HuH-7 (cell line): ENCODE measurements at places on chromosomes 6 and 20.

DNA sequence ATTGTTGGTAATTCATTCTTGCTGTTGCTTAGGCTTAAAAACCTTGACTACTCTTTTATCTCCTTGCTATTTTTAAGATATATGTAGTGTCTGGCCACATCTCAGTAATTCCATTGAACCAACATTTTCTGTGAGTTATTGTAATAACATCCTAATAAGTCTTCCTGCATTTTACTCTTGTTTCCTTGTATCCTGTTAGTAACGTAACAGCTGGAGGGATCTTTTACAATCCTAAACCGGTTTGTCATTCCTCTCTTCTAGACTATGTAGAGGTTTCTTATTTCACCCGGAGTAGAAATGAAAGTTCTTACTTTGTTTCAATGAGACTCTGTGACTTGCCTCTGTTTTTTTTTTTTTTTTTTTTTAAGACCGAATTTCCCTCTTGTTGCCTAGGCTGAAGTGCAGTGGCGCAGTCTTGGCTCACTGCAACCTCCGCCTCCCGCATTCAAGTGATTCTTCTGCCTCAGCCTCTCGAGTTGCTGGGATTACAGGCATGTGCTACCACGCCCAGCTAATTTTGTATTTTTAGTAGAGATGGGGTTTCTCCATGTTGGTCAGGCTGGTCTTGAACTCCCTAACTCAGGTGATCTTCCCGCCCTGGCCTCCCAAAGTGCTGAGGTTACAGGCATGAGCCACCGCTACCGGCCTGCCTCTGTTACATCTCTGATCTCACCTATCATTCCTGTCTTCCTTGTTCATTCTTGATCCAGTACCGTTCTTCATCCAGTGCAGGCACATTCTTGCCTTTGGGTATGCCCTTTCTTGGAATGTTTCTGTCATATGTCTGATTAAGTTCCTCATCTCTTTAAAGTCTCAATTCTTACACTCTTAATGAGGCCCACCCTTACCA is 44.7 kb downstream of the NCOA3 start:
- DNase-seq: no peak

- DNase-seq: no peak
Measured at GRCh38 chr6:111800821-111801220, 72.4 kb downstream of the FYN start.

GRCh38 chr6:167589615-167589940 is 237.1 kb upstream of the AFDN start:
- no peak for DNase-seq

GRCh38 chr6:41684311-41685180 is 46.3 kb downstream of the MDFI start:
- no peak for DNase-seq

GRCh38 chr20:62059920-62060630 is 5.6 kb downstream of the TAF4 start:
- no peak for DNase-seq

- DNase-seq: no peak
Measured at GRCh38 chr6:53175027-53175426, 26.4 kb upstream of the GCM1 start.

DNA sequence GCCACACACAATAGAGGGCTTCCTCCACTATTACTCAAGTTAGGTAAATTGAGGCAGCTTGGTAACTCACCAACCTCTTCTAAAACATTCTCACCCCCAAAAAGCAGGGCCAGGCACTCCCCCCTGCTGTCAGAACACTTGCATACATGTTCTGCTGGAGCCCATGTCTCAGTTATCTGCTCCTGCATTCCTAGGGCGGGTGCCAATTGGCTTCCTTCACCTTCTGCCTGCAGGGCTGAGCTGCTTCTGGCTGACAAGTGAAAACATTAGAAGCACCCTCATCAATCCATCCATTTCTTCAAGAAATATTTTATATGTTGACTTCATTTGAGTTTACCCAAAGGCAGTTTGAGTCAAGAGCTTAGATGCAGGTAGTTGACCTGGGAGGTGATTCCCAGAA is 4.5 kb upstream of the ENTPD6 start:
- no peak for DNase-seq

GRCh38 chr6:45479834-45480751 is 102.4 kb upstream of the SUPT3H start:
- DNase-seq: no peak

DNA sequence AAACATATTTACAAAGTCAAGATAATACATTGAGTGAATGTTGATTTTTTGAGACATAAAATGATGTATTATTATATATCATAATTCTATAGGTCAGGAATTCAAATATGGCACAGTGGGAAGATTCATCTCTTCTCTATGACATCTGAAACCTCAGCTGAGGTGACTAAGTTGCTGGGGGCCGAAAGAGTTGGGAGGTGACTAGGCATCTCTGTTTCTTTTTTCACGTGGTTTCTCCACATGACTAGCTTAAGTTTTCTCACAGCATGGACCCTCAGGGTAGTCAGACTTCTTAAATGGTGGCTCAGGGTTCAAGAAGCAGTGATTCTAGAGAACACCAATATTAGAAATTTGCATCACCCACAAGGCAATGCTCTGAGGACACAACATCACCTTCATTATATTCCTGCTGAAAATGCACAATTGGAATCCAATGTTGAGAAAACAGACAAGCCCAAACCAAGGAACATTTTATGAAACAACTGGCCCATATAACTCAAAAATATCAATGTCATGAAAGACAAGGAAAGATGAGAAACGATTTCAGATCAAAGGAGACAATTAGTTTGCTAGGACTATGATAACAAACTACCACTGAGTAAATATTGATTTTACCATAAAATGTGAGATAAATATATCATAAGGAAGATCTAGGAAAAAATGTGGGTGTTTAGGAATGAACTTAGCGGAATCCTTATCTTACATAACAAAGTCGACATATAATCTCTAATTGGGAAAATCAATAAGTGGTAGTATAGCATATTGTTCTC is 273.3 kb upstream of the IRAK1BP1 start:
- no peak for DNase-seq

DNA sequence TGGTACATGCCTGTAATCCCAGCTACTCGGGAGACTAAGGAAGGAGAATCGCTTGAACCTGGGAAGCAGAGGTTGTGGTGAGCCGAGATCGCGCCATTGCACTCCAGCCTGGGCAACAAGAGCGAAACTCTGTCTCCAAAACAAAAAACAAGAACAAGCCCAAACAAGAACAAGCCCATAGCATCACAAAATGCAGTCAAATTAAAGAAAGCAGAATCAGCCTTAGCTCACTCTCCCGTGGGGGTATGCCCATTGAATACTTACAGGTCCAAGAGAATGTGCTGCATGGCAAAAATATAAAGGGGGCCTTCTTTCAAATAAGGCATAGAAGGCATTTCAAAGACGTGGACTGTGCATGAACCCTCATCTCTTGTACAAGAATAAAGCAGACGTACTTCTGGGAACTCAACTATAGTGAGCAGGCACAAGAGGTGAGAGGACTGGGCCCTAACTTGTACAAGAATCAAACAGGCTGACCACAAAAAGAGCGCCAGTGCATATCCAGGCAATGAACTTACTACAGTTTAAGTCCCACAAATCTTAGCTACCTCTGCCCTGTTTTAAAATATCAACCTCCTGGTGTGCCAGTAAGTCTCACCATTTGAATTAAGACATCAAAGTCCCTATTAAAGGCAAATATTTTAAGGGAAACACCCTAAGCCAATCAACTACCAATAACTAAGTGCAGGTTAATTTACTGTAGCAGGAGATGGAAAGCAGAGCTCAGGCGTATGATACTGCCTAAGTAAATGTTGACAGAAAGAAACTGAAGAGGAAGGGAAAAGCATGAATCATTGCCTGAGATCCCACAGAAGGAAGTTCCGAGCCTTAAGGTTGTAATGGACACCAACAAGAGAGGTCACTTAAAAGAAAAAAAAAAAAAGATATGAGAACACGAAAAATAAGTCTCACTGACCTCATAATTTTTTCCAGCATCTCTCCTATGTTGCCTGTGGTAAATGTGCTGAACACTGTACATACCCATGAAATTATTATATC is 37.4 kb downstream of the TOMM6 start:
- DNase-seq: no peak

- DNase-seq: no peak
Measured at GRCh38 chr6:152682141-152682540, 15.6 kb upstream of the MYCT1 start.

DNA sequence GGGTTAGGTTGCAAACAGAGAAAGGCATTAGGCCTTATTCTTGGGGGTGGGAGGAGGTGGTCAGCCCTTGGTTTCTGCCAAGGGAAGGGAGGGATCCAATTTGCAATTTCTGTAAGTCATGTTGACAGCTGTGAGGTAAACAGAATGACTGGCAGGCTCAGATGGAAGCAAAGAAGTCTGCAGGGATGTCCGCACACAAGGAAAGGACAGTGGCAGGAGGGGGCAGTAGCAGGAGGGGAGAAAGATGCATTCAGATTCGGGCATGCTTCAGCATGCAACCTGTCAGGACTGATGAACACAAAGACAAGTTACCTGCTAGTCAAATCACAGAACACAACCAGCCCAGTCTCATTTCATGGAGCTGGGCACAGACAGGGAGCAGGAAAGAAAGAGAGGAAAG is 217.9 kb upstream of the FOXA2 start:
- DNase-seq: no peak

- DNase-seq: peak; percentile 82
Measured at GRCh38 chr20:32483351-32484224, 101.5 kb downstream of the NOL4L start.

DNA sequence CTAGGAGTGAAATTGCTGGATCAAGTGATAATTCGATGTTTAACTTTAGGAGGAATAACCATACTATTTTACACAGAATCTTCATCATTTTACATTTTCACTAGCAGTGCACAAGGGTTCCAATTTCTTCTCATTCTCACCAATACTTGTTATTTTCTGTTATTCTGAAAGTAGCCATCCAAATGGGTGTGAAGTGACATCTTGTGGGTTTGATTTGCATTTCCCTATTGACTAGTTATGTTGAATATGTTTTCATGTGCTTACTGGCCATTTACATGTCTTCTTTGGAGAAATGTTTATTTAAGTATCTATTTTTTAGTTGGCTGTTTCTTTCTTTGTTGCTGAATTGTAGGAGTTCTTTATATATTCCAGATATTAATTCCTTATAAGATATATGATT is 164.3 kb downstream of the CD109 start:
- DNase-seq: no peak

DNA sequence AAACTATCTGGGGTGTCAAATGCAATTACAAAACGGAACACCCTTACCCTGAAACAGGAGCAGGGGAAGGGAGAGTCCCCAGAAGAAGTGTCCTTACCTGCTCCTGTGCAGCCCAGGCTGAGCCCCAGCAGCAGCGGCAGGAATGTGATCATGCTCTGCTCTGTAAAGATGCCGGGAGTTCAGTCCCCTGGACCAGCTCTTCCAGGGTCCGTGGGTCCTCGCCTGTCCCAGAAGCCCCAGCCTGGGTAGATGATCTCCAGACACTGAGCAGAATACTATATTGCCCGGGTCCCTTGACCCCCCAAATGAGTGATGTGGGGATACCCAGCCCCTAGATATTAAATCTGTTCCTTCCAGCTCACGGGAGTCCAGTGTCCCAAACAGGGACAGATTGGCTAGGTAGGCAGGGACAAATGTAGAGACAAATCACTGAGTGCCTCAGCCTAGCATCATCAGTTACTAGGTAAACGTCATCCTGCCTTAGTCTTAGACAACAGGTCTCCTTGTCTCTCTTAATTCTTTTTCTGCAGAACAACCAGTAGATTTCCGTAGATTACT is at the start of gene HLA-DMB:
Gene HLA-DMB, minus strand, starts transcription at position 373 of the 558 bp plus-strand sequence. Its CDS starts 221 bp downstream, at position 152.
- peak; percentile 57 for DNase-seq

DNA sequence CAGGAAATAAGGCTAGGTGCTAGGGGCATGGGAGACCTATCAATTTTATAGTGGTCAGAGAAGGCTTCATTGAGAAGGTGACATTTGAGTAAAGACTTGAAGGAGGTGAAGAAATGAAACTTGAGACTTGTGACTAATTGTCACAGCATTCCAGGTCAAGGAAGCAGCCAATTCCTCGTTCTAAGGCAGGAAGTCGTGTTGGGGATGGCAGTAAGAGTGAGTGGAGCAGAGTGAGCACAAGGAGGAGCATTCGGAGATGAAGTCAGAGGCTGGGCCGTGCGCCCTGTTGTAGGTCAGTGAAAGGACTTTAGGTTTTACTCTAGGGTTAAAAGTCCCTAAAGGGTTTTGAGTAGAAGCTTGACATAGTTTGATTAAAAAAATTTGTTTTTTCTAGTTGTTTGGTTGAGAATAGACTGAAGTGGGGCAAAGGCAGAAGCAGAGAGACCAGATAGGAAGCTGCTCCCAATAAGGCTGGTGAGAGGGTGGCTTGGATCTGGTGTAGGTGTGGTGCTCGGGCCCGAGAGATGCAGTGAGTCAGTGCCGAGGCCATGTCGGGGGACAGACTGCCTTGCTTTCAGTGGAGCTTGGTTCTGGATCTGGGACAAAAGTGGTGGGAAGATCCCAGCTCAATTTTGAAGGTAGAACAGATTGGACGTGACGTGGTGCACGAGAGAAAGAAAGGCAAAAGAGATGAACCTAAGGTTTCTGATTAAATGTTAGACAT is 2.6 kb upstream of the RSPH3 start:
- DNase-seq: no peak

DNA sequence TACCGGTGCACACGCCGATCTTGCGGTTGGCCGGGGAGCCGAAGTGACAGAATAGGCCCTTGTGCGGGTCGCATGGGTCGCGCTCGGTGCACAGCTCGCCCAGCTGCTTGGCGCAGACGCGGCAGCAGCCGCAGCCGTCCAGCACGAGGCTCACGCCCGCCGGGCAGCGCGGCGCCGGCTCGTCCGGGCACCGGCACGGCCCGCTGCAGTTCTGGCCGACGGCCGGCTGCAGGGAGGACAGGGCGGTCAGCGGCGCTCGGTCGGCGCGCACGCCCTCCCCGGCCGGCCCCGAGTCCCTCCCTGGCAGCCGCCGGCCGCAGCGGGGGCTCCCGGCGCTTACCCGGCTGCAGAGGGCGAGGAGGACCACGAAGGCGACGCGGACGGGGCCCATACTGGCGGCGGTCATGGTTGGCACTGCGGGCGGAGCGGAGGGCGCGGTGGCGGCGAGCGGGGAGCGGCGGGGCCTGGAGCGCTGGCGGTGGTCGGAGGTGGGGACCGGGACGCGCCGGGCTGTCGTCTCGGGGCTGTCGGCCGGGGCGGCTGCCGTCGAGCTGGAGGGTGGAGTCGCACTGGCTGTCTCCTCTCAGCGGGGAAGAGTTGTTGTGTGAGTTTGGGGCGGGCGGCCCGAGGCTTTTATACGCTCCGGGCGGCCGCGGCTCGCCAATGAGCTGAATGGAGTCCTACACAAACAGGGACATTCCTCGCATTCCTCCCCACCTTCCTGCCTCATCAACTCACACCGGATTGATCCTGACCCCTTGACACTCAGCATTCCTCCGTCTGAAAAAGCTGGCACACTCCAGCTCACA is at the start of gene CCN2:
Gene CCN2, minus strand, starts transcription at position 606 of the 809 bp plus-strand sequence. Its CDS starts 200 bp downstream, at position 406.
- peak; percentile 96 for DNase-seq
